Activated naive CD8-positive, alpha-beta T cell treated with anti-CD3 and anti-CD28 coated beads, Interleukin-2, amount 10 ng/mL, durations not matched to agents 7 days and 5 days (primary cell): ENCODE measurements at places on chromosomes 2 and 18. TPM values are rescaled to one million over a fixed set of nuclear protein-coding genes. Genes with fewer than 3 reads are reported as not detected.
A peak's percentile ranks its signal among the peaks of the same experiment; 100 is the strongest.

The PROKR1 gene
- total RNA-seq: not detected

The AGXT gene
- not detected for total RNA-seq

The THSD7B gene
- not detected for total RNA-seq

The SLC11A1 gene
- 1.6 TPM for total RNA-seq

The KYNU gene
- total RNA-seq: 0.14 TPM

DNA sequence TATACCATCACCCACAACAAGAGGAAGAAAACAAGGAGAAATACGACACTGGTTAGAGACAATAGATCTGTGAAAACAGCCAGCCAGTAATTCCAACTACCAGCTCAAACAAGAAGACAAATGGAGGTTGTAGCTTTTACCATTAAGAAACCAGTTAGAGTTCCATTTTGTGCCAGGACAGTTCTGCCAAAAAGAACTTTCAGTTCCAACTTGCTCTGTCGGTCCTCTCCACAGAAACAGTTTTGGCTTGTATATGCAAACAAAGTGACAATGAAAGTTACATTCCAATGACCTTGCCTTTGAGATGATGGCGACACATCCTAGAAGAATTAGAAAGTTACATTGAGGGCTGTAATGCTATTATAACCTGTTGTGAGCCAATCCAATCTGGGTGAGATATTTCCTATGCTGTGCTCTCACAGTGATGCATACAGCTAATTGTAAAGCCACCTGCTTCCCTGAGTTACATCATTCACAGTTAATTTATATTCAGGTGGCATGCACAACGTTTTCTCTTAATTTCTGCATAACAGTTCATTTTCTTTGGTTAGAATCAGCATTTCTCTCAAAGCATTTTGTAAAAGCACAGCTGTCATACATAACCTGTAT, 1378.4 kb upstream of the PIK3C3 start:
- no peak for DNase-seq

- no peak for DNase-seq
Measured at GRCh38 chr2:241490825-241491506, 17.4 kb downstream of the STK25 start.

GRCh38 chr2:110149330-110150220, 34.0 kb upstream of the MALL start:
- DNase-seq: no peak

DNA sequence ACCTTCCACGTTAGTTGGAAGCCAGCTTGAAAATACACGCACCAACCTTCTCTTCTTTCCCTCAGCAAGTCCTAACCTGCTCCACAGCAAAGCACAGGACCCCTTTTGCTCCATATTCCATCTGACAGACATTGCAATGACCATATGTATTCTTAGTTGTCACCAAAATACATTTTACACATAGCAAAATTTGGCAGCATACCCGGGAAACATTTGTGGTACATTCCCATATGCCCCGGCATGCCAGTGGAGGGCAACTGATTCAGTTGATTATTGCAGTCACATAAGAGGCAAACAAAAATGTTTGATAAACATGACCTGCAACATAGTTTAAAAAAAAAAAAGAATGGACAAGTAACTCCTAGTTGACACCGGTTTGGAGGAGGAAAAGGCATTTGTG, 202.1 kb upstream of the UBE2E3 start:
- DNase-seq: no peak

GRCh38 chr2:238502956-238503791, 76.4 kb downstream of the ASB1 start:
- peak; percentile 6 for DNase-seq

DNA sequence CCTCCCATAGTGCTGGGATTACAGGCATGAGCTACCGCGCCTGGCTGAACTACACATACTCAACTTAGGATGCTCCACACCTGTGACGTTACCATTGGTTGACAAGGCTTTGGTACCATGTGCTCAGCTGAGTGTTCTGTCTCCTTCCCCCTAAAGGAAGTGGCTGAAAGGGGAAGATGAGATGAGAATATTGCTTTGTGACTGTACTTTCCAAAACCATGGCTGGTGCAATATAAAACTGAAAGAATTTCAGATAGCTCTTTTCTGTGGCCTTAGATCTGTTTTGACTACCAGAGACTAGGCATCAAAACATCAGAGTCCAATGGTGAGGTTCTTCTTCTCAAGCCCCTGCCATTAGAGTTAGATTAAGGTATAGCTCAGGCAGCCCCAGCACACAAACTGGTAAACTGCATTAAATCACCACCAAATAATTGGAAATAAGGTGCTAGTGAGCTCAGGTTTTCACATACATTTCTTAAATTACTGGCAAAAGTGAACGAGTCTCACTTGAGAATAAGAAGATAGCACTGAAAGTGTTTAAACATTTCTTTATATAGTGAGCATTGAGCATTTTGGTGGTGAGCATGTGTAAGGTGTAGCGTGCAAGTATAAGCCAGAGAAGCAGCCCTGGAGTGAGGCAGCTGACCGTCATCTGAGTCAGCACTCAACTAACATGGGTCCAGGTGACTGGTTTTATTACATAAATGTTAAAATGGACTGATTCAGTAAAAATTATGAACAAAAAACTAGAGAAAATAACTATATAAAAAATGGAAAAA, 113.5 kb upstream of the FZD5 start:
- DNase-seq: no peak

GRCh38 chr2:65120990-65121693, 8.8 kb downstream of the RAB1A start:
- no peak for DNase-seq

DNA sequence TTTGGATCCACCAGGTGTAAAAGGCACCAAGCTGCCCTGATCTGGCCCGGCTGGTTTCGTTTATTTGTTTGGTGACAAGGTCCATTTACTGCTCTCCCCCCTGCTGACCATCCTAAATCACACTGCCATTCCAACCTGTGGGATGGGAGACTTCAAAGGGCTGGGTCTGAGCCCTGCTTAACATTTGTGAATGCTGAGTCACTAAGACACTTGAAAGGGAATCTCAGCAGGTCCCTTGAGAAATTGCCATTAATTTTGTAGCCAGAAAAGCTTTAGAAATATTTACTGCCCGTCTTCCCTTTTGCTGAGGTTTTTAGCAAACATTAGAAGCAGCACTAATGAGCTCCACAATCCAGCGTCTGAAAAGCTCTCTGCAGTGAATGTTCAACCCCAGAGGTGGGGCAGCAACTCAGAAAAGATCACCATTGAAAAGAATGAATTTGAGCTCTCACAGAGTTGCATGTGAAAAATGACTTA, 133.8 kb downstream of the ARL4C start:
- DNase-seq: no peak

DNA sequence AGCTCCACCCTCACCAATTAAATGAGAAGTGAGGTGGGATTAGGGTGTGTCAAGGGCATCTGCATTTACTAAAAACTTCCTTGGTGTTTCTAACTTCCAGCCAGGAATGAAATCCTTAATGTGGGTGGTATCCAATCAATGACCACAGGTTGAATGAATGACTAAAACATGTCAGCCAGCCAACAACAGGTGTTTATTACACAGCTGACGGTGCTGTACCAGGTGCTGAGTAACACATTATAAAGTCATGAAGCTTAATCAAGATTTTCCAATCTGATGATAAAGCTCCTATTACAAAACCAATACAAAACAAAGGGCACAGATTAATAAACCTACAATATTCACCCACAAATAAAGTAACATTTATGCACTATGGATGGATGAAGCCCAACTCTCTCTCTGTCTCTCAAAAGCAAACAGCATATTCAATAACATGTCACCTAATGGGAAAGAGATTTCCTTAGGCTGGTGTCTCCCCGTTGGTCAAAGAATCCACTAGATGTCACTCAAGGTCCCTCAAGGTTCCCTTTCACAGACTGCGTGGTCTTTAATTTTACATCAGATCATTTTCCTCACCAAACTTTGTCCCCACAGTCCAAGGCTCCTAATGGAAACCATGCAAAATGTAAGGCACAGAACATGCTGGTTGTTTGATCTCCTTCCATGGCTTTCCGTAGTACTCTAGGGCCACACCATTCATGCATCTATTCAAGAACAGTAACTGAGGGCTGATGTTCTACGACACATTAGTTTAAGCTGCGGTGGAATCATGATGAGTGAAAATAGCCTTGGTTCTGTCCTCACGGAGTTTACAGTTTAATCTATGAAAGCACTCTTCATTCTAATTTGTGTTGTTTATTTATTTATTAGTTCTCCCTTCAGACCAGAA, 6.4 kb upstream of the PTPN4 start:
- DNase-seq: no peak

GRCh38 chr2:206820807-206821206, 55.4 kb downstream of the FASTKD2 start:
- no peak for DNase-seq

DNA sequence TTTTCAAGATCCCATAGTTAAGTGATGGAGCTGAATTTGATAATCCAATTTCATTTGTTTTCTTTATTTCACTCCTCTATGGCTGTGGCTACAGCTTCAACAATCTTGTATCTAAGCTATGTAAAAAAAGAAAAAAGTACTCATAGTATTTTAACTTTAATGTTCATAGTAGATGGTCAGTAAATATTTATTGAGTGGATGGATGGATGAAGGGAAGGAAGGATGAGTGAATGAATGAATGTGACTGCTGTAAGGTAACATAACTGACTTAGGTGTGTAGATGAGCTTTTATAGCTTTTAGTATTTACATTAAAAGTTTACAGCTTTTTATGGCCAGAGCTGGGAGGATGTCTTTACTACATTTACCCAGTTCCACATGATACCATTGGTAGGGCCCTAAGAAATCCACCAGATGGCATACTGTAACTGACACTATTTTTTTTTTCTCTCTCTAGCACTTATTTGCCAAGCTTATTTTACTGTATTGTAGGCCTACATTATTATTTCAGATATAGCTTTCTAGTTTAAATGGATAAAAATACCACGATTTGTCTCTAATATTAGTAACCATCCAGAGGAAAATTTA, 13.4 kb upstream of the HRH4 start:
- no peak for DNase-seq

- DNase-seq: no peak
Measured at GRCh38 chr2:224976629-224977525, 65.4 kb downstream of the DOCK10 start.

GRCh38 chr2:56287508-56287907, 103.7 kb downstream of the CCDC85A start:
- no peak for DNase-seq

DNA sequence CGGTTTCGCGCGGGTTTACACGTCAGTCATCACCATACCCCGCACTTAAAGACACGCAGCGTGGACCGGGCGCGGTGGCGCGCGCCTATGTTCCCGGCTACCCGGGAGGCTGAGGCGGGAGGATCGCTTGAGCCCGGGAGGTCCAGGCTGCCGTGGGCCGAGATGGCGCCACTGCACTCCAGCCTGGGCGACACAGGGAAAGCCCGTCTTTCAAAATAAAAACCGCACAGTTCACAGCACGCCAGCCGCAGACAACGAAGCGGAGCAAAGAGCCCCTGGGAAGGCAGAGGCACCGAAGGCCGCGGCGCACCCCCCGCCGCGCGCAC, 328 bp downstream of the DTYMK start:
- DNase-seq: no peak

GRCh38 chr2:85675866-85676548, 8.0 kb upstream of the SFTPB start:
- DNase-seq: no peak

DNA sequence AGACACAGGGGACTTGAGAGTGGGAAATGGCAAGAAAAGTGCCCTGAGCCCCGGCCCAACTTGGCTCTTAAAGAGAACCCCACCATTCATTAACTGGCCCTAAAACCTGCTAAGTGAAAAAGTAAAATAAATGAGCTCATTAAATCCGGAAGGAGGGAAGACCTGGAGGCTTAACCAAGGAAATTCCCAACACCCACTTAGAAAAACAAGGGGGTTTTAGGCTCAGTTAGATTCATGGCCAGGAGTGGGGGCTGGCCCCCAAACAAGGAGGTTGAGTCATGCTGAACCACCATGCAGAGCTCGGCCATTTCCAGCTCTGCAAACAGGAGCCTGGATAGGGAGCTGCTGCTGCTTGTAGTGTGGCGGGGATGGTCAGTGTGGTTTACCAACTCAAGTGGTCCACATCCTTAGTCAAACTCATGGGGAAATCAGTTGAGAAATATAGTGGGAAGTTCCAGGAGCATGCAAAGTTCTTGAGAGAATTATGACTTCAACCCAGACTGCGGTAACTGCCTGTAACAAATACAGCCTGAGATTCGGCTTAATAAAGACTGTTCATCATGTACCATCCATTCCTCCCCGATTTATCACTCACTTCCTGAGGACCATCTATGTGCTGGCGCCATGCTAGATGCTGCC, 39.7 kb upstream of the MRPL19 start:
- no peak for DNase-seq

GRCh38 chr2:57597940-57598339, 448.7 kb upstream of the VRK2 start:
- no peak for DNase-seq

DNA sequence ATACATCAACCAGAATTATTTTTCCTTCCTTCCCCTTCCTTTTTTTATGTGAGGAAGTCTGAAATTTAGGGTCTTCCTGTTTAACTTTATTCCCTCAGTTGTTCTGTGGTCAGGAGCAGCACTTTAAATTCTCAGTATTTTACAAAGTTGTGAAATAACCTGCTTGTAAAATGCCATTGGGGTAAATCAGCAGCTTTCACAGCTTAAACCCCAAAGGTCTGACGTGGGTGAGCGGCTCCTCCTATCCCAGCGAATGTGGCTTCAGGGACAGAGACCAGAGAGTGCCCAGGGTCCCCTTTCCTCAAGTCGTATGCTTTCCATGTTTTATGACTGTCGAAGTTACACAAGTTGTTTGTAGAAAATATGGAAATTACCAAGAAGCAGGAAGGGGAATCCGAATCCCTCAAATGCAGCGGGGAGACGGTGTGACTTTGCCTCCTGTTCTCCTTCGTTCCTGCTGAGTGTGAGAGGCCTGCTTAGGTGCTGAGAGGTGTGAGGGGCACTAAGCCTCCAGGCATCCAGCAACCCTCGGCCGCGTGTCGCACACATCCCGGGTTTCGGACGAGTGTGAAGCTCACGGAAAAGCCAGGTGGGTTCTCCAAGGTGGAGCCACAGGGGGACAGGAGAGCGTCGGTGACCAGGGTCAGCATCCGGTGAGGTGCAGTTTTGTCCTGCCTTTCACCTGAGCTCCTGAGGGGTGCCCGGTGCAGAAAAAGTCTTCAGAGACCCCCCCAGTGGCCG, 10.8 kb upstream of the KCNG2 start:
- no peak for DNase-seq

- DNase-seq: no peak
Measured at GRCh38 chr2:185638771-185639170, 99.8 kb upstream of the FSIP2 start.

- no peak for DNase-seq
Measured at GRCh38 chr2:226514895-226515294, 284.7 kb downstream of the IRS1 start.

DNA sequence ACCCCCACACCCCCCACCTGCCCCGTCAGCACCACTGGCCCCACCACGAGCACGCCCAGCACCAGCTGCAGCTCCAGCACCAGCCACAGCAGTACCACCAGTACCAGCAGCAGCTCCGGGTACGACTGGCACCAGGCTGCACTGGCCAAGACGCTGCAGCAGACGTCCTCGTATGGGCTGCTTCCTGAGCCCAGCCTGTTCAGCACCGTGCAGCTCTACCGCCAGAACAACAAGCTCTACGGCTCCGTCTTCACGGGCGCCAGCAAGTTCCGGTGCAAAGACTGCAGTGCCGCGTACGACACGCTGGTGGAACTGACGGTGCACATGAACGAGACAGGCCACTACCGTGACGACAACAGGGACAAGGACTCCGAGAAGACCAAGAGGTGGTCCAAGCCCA, 75.3 kb downstream of the TSHZ1 start:
- DNase-seq: no peak

- DNase-seq: no peak
Measured at GRCh38 chr2:43098539-43098938, 127.9 kb downstream of the ZFP36L2 start.
